ENCODE measurements at places on chromosomes 12 and 14.

DNA sequence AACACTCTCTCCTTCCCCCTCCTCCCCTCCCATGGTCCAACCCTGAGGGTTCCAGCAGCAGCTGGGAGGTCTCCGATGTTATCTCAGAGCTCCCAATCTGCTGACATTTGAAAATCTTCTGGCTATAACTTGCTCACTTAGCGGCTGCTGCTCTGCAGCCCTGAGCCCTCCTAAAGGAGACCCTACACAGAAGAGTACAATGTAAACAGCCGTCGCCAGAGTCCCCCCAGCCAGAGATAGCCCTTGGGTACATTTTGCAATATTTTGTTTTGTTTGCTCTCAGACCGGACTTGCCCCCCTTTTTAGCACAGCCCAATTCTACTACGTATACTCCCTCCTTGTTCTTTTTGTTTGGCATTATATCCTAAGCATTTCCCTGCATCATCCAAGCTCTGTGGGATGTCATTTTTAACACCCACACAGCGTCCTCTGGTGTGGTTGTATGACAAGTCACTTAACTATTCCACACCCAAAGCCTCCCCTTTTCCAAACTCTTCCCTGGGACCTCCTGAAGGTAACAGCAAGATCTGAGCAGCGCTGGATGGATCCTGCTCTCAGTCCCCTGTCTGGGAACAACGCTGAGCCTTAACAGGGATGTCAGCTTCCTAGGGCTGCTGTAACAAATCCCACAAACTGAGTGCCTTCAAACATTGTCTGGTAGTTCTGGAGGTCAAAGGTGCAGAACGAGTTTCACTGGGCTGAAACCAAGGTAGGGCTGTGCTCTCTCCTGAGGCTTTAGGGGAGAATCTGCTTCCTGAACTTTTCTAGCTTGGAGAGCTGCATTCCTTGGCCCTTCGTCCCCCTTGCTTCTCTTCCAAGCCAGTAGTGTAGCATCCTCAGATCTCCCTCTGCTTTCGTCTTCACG is 25.3 kb upstream of the TCL1B start:
- DNase-seq = no peak

DNA sequence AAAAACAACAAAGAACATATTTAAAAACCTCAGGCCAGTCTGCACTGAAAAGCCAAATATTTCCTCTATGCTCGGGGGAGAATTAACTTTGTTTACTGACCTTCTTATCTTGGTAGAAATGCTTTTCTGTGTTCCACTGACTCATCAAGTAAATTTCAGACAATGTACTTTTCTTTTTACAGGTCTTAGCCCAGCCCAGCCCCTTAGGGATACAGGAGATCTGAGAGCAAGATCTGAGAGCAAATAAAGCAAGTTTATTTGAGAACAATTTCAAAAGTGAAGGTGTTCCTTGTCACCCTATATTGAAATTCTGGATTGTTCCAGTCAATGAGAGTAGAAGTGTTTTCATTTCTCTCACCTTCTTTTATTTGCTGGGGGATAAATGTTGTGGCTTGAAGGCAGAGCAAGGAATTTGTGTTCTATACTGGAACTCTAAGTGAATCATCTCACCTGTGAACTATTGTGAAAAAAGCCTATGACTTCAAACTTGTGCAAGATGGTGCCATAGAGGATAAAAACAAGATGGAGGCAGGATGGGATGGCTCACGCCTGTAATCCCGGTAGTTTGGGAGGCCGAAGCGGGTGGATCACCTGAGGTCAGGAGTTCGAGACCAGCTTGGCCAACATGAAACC is 7.9 kb upstream of the GPRC5A start:
- no peak for DNase-seq

- DNase-seq = no peak
Observed at GRCh38 chr14:95619785-95620417, 66.3 kb upstream of the TCL1B start.

- DNase-seq = no peak
Observed at GRCh38 chr14:65333943-65334687, 78.4 kb upstream of the FUT8 start.
